Erythroblast (primary cell): ENCODE measurements at places on chromosomes 1 and 21.

GRCh38 chr1:26112407-26112775 lies 767 bp downstream of the PDIK1L start:
- DNase-seq: no peak

DNA sequence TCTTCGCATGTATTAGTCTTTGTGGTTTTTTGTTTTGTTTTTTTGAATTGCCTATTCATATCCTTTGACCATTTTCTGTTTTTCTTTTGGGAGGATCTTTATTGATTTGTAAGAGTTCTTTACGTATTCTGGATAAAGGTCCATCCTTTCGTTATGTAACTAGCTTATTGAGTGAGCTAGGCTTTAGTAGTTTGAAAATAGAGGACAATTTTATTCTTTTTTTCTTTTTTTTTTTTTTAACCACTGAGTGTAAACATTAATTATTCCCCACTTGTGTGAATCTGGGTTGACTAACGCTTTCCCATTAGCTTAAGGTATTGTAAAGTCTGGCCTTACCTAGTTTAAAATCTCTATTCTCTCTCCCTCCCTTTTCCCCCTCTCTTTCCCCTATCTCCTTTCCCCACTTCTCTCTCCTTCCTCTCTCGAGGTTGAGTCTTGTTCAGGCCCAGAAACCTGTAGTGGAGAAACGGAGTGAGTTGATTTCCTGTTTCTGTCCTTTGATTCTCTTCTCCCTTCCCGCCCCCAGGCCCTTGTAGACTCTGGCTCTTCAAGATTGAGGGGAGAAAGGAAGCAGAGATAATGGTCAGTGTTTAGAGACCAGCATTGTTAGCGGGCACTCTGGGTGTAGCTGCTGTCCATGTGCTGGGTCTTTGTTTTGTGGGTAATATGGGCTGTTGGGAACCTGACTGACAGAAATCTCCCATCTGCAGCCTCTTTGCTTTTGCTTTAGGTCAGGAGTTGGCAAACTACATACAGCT lies 1.5 kb downstream of the MORC3 start:
- DNase-seq: peak; percentile 79

DNA sequence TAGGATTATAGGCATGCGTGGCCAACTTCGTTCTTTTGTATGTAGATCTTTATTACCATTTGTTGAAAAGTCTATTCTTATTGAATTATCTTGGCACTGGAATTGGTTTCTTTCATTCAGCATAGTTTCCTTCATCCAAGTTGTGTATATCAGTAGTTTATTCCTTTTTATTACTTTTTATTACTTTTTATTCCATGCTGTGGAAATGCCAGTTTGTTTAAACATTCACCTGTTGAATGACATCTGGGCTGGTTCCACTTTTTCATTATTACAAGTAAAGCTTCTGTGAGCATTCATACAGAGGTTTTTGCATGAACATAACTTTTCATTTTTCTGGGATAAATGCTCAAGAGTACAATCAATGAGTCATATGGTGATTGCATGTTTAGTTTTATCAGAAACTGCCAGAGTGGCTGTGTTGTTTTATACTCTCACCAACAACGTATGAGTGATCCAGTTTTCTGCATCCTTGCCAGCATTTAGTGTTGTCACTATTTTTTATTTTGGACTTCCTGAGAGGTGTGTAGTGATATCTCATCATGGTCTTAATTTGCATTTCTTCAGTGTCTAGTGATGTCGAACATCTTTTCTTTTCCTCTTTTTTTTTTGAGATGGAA lies 28.6 kb downstream of the PTPRU start:
- no peak for DNase-seq

DNA sequence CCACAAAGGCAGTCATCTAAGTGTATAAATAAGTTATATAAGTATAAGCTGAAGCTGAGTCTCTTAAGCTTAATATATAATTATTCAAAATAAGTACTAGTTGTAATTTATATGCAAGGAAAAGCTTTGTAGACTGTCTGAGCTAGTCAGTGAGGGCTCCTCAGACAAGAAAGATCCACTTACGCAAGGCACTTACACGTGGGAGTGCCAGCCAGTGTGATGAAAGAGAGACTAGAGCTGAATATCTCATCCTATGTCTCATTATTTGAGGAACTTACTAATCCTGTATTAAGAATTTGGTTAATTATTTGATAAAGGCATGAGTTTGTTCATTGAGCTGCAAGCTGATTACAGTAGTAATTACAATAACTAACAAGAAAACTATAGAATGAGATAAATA lies 146.9 kb downstream of the PDE4B start:
- no peak for DNase-seq

GRCh38 chr21:44628707-44629391 lies 2.0 kb downstream of the KRTAP10-9 start:
- no peak for DNase-seq
